ENCODE measurements at places on chromosomes 5 and 9.

DNA sequence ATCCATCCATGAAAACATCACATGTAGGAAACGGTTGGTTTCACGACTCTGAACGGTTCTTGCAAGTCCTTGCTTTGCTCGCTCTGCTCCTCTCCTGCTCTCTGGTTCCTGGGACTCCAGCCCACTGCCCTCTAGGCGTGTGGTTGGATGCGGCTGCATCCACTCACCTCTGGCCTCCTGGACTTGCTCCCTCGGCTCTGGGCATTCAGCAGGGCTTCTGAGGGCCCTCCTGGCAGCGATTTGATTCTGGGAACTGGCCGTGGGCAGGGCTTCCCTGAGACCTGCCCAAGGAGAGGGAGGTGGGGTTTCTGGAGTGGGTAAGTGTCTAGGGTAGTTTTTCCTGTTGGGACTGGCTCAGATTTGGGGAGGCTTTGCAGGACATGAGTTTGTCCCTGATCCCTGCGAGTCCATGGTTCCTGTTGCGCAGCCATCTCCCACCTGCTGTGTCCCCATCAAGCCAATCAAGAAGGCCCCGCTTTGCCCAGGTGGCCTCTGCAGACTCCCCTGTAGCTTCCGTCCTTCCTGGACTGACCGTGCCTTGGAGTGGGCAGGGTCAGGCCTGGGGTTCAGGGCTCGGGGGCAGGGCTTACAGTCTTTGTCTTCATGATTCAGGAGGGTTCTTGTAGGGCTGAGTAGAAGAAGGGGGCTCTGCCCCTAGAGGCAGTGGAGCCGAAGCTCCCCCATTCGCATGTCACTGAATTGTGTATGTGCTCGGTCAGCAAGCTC, 192.3 kb downstream of the CACNA1B start:
- DNase-seq = no peak

DNA sequence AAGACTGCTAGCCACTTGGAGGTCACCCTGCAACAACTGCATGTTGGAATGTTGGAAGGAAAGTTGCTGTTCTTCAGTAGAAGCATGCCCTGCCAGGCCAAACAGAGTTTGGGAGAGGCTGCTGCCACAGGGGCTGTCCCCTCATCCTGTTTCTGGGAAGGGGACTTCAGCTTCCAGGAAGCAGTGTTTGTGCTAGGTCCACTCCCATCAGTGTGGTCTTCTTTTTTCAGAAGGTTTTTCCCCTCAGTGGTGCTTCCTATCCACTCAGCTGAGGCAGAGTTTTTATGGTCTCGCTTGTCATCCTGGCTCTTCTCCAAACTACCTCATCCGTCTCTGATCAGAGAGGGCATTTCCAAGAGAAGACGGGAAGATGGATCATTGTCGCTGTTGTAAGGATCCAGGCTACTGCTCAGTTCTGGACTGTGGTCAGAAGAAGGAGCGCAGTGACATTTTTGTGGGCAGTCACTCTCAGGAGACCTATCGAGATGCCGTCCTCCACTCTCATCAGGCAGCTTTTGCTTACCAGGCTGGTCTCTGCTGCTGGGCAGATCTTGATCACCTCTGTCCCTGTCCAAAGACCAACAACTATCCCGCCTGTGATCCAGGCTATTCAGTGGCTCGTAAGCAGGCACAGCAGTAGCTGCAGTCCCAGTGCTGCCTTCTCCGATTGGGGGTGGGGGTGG, 97.8 kb upstream of the C5orf63 start:
- DNase-seq = no peak

DNA sequence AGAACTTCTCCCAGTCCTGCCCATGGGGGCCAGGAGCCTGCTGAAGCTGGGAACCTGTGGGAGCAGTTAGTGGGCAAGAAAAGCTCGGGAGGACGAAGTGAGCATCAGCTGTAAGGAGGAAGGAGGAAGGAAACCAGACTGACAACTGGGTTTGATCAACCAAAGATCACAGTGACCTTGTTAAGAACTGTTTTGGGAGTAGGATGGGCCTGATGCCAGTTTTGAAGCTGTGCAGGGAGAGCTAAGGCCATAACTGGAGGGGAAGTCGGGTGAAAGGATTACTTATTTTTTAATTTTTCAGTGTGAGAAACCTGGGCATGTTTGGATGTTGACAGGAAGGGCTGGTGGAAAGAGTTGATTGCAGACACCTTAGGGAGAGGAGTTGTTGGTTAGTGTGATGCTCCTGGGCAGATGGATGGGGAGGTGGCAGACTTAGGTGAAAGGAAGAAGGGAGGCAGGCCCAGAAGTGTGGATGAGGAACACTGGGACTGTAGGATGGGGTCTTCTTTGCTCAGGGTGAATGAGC, 58.3 kb upstream of the KLF4 start:
- no peak for DNase-seq

DNA sequence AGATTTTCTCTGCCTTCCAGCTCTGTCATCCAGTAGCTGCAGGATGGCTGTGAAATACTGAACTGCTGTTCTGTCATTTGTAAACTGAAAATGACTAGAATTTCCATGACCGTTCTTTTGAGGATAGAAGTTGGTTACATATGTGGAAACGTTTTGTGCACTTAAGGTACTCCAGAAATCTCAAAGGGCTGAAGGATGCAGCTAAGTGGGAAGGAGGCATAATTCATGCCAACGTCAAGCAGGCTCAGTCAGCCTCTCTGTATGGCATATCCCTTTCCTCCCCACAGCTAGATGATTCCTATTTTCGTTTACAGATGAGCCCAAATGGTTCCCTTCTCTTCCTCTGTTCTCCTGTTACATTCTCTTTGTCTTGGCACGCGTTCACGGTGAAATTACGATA, 257.6 kb downstream of the FBXL7 start:
- no peak for DNase-seq

Data from astrocyte (in vitro differentiated cells and primary cell).